Activated T-cell treated with anti-CD3 and anti-CD28 coated beads, Interleukin-2, amount 50 U/mL, for 48 hours (primary cell): ENCODE measurements at places on chromosomes 6 and 20.

- no peak for DNase-seq
Measured at GRCh38 chr6:150799276-150799805, 66.2 kb upstream of the MTHFD1L start.

GRCh38 chr6:52544602-52545405 lies 32.1 kb downstream of the TRAM2 start:
- DNase-seq: no peak

GRCh38 chr6:113353392-113353791 lies 503.8 kb upstream of the MARCKS start:
- DNase-seq: no peak

DNA sequence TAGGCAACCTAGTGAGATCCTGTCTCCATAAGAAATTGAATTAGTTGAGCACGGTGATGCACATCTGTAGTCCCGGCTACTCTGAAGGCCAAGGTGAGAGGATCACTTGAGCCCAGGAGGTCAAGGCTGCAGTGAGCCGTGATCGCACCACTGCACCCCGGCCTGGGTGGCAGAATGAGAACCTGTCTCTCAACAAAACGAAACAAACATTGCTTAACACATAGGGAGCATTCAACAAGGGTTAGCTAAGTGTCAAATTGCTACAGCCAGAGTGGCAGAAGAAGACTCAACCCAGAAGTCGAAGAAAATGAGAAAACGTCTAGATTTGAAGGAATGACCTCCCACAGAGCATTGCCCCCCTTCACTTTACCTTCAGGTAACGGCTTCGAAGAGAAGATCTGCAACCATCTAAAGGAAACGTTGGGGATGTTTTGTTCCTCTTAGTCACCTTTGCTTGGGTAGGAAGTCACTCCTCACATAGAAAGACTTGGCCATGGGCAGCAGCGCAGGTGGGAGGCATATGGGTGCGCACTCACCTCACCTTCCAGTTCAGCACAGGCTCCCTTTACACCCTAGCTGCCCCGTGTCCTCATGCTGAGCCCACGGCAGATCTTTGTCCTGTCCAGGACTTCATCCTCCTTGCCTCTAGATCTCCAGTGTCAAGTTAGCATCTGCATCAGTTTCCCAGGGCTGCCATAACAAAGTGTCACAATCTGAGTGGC lies 63.7 kb upstream of the SHLD1 start:
- DNase-seq: no peak

DNA sequence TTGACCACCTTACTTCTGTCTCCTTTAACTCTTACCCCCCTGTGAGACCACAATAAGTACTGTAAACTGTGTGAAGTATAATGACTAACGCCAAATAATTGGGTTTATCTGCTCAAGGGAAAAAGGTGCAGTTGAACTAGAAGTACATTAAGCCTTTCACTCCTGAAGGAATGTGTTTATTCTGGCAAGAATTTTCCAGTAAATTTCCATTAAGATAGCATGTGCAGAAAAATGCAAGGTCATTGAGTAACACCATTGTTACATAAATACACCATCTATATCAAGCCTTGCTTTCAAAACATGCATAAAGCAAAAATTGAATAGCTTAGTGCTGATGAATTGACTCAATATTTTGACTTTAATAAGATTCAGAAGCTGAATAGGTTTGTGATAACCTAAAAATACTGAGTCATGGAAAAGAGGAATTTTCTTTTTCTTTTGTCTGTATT lies 65.4 kb downstream of the ARHGAP18 start:
- DNase-seq: no peak

DNA sequence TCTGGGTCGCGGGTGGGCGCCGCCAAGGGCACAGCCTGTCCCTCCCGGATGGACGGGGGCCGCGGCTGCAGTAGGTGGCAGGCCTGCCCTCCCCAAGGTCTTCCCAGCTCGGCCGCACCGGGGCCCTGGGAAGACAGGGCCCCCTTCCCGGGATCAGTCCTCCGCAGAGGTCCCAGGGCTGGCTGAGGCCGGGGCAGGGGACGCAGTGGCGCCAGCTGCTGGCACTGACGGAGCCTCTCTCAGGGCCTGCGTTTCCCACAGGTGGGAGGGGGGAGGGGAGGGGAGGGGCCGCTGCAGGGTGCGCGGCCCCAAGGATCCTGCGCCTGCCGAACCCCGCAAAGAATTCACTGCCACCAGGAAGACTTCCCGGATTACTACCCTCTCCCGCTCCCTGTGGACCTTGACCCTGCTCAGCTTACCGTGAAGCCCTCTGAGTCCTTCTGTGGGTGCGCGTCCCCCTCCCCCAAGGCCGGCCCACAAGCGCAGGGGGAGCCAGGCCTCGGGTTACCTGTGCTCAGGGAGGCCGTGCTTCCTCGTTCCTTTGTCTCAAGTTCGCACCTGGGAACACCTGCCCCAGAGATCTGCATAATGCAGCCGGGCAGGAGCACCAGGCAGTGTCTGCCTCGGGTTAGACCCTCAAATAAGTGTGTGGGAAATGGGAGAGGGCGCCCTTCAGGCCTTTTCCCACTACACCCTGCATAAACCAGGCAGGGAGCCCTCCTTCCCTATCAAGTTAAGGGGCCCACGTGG lies 5.1 kb downstream of the LZTS3 start:
- DNase-seq: no peak

DNA sequence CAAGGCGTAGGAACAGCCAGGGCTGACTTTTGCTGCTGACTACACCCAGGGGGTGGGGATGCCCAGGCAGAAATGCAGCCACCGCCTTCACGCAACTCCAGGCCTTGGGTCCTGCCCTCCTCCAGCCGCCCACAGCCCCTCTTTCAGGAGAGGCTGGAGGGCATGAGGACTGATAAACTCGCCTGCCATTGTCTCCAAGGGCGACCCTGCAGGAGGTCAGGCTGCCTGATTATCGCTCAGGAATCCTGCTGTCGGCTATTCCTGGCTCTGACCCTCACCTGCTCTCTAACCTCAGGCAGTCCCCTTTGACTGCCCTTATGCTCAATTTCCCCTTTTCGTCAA lies 62.0 kb upstream of the HDDC2 start:
- DNase-seq: no peak

DNA sequence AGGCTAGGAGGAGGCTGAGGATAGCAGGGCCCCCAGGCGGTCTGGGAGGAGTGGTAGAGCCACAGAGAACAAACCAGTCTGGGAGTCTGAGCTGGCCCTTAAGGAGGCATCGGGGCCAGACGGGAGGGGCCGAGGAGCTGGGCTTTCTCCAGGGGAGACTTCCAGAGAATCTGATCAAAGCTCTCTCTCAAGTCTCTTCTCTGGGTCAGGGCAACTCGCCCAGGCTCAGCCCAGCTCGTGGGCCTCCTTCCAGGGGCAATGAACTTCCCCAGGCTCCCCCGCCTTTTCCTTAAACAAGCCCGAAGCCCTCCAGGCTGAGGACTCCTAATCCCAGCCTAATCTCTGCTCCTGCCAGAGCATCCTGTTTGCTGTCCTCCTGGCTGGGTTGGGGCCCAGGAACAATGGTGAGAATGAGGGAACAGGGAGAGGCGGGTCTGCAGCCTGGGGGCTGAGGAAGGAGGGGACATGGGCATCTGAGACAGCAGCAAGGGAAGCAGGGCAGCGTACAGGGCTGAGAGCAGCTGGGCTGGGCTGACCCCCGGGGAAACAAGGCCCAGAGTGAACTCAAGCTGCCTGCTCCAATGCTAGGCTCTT lies 173.6 kb downstream of the ANKRD60 start:
- no peak for DNase-seq

DNA sequence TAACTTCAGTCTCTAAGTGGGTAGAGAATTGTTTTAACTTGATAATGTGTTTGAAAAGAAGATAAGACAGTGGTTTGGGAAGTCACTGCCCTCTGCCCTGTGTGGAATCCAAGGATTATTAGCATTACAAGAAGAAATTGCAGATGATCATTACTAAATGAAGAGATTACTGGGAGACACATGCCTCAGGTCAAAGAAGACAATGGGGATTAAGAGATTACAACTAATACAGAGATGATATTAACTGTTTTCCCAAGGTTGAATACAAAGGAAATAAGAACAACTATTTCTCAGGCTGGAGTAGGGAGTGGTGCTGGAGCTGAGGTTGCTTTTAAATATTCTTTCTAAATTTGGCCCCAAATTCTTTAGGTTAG lies 166.0 kb downstream of the TRMT11 start:
- DNase-seq: no peak

GRCh38 chr6:169864148-169865020 lies 113.0 kb downstream of the ERMARD start:
- DNase-seq: no peak

GRCh38 chr6:160995271-160995670 lies 3.7 kb downstream of the MAP3K4 start:
- no peak for DNase-seq

- DNase-seq: peak; percentile 37
Measured at GRCh38 chr6:169950558-169950957, 199.1 kb downstream of the ERMARD start.

DNA sequence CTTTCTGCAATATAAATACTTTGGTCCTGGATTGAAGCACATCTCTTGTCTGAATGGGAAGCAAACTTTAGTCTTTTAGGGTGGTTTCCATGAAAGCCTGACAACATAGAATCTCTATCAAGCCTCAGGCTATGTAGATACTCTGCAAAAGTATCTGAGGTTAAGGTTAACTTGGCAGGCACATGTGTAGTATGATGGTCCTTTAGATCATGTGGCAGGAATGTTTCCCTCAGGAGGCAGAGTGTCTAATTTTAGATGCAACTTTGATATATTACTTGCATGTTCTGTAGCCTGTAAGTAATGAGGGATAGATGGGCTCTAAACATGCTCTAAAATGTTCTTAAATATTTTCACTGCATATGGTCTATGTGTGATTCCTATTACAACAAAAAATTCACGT lies 8.2 kb downstream of the MYB start:
- no peak for DNase-seq

GRCh38 chr20:34010405-34010931 lies 16.8 kb downstream of the RALY start:
- no peak for DNase-seq

DNA sequence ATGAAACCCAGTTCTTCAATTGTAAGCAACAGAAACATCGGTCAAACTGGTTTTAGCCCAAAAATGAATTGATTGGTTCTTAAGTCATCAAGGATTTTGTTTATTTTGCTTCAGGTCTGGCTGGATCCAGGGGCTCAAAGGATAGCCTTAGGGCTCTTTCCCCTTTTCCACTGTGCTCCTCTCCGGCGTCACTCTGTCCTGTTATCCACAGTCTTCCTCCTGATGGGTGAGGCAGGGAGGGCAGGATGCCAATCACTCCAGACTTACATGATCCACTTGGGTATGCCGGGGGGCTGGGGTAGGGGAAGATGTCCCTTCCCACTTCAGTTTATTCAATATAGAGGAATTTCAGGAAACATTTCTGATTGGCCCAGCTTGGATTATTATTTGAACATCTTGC lies 40.0 kb downstream of the PLAGL2 start:
- DNase-seq: no peak

- no peak for DNase-seq
Measured at GRCh38 chr20:22232923-22233322, 351.4 kb downstream of the FOXA2 start.

GRCh38 chr6:136103763-136104311 lies 146.3 kb downstream of the MTFR2 start:
- no peak for DNase-seq

DNA sequence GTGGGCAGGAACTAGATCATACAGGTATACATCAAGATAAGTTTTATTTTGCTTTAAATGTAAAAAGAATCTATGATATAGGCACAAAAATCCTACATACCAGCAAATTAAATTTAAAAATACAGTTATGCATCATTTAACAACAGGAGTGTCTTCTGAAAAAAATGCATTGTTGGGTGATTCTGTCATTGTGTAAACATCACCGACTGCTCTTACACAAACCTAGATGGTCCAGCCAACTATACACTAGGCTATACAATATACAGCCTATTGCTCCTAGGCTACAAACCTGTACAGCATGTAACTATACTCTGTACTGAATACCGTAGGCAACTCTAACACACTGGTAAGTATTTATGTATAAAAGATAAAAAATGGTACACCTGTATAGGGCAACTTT lies 139.4 kb downstream of the RNGTT start:
- DNase-seq: no peak

DNA sequence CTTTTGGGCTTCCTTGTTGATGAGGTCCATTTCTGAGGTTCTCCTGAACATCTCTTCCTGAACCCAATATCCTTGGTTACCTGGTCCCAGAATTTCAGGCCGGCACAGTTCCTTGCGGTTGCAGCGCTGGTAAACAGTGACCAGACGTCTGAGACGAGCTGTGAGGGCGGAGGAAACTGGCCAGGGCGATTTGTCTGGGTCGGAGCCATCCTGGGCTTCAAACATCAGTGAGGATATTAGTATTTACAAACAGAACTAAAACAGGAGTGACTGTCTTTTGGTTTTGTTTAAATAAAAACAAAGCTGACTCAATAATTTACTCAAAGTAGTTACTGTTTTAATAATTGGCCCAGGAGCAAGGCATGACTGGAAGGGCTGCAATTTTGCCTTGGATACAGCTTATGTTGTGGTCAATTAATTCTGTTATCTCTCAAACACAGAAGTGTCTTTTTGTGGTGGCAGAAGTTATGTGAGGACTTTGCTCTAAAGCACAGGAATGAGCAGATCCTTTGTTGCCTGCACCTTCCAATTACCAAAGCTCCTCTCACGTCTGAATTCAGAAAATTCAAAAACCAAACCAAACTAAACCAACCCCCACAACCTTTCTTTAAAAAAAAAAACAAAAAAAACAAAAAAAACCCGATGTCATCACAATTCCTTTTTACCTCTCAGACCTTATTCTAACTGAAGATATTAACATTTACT lies 58.7 kb upstream of the EMILIN3 start:
- no peak for DNase-seq

- no peak for DNase-seq
Measured at GRCh38 chr20:32336918-32337347, 21.2 kb upstream of the ASXL1 start.

DNA sequence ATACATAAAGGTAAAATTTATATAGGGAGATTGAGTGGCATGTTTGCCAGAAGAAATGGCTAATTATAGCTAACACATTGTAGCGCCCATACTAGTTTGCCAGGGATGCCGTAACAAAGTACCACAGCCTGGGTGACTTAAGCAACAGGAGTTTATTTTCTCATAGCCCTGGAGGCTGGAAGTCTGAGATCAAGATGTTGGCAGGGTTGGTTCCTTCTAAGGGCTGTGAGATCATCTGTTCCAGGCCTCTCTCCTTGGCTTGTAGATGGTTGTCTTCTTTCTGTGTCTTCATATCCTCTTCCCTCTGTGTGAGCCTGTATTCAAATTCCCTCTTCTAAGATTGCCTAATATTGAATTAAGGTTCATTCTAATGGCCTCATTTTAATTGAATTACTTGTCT lies 417.5 kb upstream of the OPRM1 start:
- no peak for DNase-seq

DNA sequence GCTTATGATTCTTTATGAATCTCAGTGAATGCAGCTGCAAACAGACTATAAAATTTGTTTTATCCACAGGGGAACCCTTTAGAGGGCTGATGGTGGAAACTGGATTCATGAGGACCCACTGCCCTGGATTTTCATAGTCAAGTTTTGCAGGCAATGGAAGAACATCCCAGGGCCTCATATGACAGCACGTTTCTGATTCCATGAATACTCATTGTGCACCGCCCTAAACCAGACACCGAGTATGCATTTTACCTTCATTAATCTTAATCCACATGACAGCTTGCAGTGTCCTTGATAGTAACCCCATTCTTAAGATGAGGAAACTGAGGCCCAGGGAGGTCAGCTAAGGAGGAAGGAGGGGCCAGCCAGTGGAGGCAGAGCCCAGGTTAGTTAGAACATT lies 270.4 kb downstream of the PREX1 start:
- no peak for DNase-seq

- no peak for DNase-seq
Measured at GRCh38 chr6:119643876-119644275, 294.3 kb upstream of the MAN1A1 start.

- DNase-seq: no peak
Measured at GRCh38 chr20:44552950-44553908, 29.1 kb upstream of the PKIG start.

GRCh38 chr6:157280947-157281346 lies 42.4 kb downstream of the TMEM242 start:
- no peak for DNase-seq
